Esophagus mucosa (tissue), 1 donor: ENCODE measurements at places on chromosomes 4 and X. TPM values are rescaled to one million over a fixed set of nuclear protein-coding genes. Genes with fewer than 3 reads are reported as not detected.
A peak's percentile ranks its signal among the peaks of the same experiment; 100 is the strongest.

DNA sequence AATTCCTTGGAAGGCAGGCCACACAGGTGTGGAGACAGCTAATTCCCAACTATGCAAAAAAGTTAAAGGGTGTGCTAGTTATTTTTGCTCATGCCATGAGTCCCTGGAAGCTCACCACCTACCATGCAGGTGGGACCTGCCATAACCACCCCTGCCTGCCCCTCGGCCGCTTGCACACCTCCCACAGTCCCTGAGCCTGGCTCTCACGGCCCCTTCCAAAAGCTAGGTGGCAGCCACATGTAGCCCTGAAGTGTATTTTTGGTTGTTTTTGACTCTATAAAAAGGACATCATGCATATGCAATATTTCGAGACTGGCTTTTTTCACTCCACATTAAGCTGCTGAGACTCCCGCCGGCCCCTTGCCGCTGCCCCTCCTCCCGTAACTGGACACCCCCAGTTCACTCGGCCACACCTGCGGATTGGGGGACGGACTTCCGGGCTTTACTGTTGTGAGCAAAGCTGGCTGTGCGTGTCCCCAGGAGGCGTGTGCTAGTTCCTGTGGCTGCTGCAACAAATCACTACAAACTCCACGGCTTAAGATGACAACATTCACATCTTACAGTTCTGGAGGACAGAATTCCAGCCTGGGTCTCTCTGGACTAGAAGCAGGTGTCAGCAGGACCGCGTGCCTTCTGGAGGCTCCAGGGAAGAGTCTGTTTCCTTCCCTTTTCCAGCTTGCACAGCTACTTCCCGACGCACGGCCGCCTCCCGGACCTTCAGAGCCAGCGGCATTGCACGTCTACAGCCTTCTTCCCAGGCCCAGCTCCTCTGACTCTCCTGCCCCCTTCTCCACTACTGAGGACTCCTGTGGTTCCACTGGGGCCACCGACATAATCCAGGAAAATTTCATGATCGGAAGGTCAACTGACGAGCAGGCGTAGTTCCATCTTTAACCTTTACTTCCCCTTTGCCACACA, 24.8 kb downstream of the ZFYVE28 start:
- ATAC-seq = no peak

- ATAC-seq = peak; percentile 38
These were observed 180.3 kb upstream of the TENM3 start for GRCh38 chr4:182062936-182063335.

Gene TGIF2LX
- total RNA-seq = not detected

- no peak for ATAC-seq
These were observed 280.9 kb upstream of the RPS6KA3 start for GRCh38 chrX:20547611-20548051.

DNA sequence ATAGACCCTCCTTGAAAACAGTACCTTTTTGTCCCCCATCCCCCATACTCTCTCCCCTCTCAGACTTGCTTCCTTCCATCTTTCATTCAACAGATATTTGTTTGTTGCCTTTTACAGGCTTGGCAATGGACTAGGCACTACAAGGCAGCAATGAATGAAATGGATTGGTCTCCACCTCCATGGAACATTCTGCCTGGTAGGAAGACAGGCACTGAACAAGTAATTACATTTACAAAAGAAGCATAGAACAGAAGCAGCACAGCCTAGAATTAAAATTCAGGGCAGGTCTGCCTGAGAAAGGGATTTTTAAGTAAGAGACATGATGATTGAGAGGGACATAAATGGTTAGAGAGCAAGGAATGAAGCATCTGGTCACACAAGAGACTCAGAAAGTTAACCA, 346.1 kb downstream of the GRXCR1 start:
- ATAC-seq = no peak

GRCh38 chr4:6047130-6047673, 29.0 kb upstream of the C4orf50 start:
- peak; percentile 72 for ATAC-seq

- ATAC-seq = no peak
These were observed at the start of gene KLHL4 for GRCh38 chrX:87517571-87518141. Gene KLHL4, plus strand, starts transcription at chrX:87517802. Its CDS starts 92 bp downstream, at chrX:87517894.

DNA sequence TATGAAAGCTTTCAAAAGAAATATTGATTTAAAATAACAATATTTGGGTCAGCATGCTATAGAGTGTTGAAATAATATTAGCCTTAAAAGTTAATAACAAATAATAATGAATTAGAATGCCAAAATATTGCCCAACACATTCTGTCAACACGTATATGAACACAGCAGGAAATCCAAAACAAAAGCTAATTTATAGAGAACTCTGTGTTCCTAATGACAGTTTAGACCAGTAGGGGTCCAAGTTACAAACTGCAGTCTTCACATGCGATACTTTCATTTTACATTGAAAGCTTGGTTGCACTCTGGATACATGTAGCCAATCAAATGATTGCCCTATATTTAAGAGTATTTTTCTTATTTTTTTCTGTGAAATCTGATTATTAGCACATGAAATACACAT, 274.4 kb downstream of the DCTD start:
- ATAC-seq = no peak

- no peak for ATAC-seq
These were observed 256.6 kb downstream of the SPRY1 start for GRCh38 chr4:123653236-123653635.

Gene SOD3
- 3.4 TPM for total RNA-seq

GRCh38 chr4:153787061-153787560, 1.8 kb downstream of the SFRP2 start:
- ATAC-seq = no peak

Gene TBC1D1
- 11.4 TPM for total RNA-seq

GRCh38 chrX:2342874-2343273, 157.9 kb downstream of the DHRSX start:
- no peak for ATAC-seq

DNA sequence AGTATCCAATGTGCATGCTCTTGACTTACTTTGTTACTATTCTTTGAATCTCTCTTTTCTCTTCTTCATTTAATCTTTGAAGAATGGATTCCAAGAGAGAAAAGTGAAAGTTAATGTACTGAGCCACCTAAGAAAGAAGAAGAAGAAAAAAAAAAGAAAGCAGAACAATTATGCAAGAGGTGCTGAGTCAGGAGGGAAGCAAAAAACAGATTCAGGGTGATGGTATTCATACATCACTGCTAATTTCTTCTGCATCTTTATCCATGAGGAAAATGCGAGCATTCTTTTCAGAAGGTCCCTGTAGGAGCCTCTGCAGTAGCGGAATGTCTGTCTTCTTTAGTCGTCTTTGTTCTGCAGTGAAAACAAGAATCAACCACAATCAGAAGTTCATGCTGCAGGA, 43.9 kb downstream of the RASSF6 start:
- no peak for ATAC-seq

DNA sequence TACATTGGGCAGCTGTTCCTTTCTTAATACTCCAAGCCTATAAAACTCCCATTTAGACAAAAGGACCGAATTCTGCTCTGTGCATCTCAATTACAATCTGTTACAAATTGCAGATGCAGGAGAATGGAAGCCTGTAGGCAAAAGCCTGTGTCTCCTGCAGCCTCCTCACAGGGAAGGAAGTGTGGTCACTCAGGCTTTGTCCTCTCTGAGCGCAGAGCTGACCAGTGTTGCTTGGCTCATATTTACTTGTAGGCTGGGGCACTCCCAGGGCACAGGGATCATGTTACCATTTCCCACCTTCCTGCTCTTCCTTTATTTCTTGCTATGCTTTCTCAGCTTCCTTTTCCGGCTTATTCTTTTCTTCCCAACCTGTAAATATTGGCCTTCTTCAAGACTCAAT, 15.7 kb downstream of the SUPT20HL2 start:
- no peak for ATAC-seq

Gene AMER1
- total RNA-seq = 3.6 TPM
